ENCODE measurements at places on chromosomes 1 and 21. TPM values are rescaled to one million over a fixed set of nuclear protein-coding genes. Genes with fewer than 3 reads are reported as not detected.

- no peak for DNase-seq
These were observed 243.0 kb upstream of the PROX1 start for GRCh38 chr1:213744780-213745179.

GRCh38 chr1:21874778-21875547, 62.1 kb downstream of the HSPG2 start:
- no peak for DNase-seq

DNA sequence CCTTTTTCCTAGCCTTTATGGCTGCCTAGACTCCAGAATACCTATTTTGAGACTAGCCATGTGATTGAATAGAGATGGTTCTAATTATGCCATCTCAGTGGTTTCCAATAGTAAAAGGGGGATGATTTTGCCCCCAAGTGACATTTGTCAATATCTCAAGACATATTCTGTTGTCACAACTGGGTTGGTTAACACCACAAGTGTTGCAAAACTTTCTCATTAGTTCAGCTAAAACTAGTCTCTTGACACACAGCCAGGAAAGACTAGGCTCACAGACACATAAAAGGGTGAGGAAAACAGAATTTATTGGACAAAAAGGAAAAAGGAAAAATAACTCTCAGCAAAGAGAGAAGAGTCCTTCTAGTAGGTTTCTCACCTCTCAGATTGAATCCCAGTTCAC, 39.9 kb upstream of the GBP5 start:
- no peak for DNase-seq

The GLIS1 gene
- 0.32 TPM for total RNA-seq

DNA sequence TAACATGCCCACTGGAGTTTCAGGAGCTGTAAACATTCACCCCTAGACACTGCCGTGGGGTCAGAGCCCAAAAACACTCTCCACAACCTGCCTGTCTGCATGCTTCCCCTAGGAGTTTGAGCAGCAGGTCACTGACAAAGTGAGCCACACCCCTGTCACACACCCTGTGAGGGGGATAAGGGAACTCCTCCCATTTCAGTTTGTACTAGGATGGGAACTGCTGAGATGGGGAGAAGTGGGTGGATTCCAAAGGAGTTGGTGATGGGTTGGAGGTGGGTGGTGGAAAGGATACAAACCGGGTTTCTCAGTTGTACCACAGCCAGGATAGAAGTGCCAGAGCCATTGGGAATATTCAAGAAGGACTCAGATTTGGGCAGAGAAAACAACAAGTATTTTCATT, 140.2 kb downstream of the MIS18A start:
- no peak for DNase-seq

The CTH gene
- total RNA-seq = 24.8 TPM
